ENCODE measurements at places on chromosomes 5 and 9.

GRCh38 chr5:115543365-115544042 is 1.1 kb downstream of the FEM1C start:
- peak; percentile 8 for DNase-seq

DNA sequence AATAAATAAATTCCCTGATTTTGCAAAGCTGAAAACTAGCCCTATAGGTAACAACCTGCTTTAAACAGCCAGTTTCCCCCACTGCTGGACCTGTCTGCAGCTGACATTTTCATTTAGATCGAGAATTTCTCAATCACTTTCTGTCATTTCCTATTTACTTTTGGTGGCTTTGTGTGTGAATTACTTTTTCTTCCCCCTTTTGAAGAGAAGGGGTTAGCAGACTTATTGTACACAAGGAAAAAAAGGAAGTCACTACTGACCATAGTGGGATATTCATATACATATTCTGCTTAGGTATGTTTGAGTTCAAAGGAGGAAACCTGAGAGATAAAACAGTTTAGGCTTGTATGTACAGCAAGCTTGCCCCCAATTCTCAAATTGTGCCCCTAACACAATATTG is 27.0 kb upstream of the IFNB1 start:
- no peak for DNase-seq

DNA sequence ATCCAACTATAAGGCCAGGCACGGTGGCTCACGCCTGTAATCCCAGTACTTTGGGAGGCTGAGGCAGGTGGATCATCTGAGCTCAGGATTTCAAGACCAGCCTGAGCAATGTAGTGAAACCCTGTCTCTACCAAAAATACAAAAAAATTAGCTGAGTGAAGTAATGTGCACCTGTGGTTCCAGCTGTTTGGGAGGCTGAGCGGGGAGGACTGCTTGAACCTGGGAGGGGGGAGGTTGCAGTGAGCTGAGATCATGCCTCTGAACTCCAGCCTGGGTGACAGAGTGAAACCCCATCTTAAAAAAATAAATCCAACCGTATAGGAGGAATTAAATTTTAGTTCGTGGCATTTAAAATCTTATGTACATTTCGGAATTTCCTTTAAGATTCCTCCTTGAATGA is 123.4 kb downstream of the CDC42SE2 start:
- no peak for DNase-seq

DNA sequence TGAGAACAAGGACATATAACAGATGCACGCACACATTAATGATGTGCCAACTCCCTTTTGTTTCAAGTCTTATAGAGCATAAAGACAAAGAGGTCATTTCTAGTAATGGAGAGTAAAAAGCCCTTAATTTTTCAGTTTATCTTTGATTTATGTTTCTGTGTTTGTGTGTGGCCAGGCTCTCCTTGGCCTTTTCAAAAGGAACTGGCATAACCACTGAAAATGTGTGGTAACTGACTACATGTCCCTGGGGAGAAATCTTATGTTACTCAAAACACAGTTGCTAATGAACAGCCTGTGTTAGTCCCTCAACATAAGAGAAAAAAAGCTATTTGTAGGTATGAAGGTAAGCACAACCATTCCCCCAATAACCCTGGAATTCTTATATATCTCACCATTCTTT is 47.6 kb upstream of the SHOC1 start:
- DNase-seq: no peak

GRCh38 chr9:70677055-70677735 is 262.7 kb upstream of the KLF9 start:
- DNase-seq: no peak

DNA sequence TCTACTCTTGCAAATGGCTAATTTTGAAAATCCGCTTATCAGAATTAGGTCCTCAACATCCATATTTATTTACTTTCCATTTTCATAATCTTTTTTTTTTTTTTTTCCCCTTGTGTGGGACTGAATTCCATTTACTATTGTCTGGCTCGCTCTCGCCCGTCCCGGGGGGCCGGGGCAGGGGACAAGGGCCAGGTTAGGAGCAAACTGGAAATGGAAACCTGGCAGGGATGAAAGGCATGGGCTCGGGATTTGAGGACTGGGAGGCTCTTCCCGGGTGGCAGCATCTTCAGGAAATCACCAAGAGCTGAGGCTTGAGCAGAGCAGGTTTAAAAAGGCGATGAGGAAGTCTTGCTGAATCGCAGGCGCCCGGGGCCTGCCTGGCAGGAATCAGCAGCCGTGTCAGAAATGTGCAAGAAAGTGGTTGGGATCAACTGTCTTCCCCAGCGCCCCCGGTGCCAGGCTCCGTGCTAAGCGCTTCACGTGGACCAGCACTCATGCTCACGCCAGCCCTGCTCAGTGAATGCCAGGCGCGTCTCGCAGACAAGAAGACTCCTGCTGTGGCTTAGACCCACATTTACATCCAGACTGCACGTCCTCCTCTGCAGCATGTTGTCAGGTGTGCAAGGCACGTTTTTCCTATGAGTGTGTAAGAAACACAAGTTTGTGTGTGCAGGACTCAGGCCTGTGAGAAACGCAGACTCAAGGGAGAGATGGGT is 66.3 kb upstream of the UNC5A start:
- DNase-seq: peak; percentile 75

- DNase-seq: no peak
Measured at GRCh38 chr9:11064909-11065308, 452.1 kb upstream of the PTPRD start.

DNA sequence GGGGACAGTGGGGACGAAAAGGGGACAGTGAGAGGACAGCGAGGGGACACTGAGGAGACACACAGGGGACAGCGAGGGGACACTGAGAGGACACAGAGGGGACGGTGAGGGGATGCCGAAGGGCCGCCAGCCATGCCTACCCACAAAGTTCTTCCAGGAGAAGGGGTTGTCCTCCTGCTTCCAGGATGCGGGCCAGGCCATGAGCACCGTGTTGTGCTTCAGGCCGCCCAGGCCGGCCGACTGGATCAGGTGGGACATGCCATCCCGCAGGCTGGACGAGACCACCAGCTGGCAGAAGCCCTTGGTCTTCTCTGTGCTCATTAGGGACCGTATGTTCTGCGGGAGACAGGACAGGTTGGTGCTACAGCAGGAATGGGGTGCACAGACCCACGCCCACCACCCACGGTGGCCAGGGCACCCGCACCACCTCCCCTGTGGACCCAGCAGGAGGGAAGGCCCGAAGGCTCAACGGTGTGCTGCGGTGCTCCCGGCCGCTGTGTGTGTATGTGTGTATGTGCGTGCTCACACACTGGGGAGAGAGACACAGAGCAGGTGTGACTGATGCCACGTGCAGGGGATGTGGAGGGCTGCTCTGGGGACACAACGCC is 46.6 kb downstream of the SLC12A7 start:
- DNase-seq: no peak

- DNase-seq: no peak
Measured at GRCh38 chr9:9615086-9615485, 997.7 kb downstream of the PTPRD start.

DNA sequence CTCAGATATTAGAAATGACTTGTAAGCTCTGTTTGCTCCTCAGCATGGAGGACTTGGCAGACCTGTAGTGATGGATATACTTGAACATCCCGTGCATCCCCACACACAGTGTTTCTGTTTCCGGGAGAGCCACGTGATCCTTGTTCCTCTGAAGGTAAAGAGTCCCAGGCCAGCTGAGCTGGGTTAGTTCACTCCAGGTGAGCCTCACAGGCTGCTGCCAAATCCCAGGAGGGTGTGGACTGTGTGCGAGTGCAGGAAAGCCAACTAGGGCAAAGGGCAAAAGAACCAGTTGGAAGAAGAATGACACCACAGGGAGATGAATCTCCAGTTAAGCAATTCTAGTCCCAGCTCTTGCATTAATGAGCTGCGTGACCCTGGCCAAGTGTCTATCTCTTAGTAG is 10.4 kb upstream of the TOMM5 start:
- no peak for DNase-seq

DNA sequence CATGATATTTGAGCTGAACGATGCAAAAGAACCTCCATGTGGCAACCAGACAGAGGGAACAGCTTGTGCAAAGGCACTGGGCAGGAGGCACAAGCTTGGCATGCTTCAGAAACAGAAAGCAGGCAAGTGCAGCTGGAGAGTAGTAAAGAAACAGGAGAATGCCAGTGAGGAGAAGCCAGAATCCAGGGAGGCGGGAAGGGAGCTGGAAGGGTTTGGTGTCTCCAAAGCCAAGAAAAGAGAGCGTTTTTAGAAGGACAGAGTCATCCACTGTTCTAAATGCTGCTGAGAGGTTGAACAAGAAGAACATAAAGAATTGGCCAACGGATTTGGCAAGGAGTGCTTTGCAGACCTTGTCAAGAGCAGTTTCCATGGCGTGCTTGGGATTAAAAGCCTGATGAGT is 124.7 kb downstream of the TLE1 start:
- DNase-seq: no peak

DNA sequence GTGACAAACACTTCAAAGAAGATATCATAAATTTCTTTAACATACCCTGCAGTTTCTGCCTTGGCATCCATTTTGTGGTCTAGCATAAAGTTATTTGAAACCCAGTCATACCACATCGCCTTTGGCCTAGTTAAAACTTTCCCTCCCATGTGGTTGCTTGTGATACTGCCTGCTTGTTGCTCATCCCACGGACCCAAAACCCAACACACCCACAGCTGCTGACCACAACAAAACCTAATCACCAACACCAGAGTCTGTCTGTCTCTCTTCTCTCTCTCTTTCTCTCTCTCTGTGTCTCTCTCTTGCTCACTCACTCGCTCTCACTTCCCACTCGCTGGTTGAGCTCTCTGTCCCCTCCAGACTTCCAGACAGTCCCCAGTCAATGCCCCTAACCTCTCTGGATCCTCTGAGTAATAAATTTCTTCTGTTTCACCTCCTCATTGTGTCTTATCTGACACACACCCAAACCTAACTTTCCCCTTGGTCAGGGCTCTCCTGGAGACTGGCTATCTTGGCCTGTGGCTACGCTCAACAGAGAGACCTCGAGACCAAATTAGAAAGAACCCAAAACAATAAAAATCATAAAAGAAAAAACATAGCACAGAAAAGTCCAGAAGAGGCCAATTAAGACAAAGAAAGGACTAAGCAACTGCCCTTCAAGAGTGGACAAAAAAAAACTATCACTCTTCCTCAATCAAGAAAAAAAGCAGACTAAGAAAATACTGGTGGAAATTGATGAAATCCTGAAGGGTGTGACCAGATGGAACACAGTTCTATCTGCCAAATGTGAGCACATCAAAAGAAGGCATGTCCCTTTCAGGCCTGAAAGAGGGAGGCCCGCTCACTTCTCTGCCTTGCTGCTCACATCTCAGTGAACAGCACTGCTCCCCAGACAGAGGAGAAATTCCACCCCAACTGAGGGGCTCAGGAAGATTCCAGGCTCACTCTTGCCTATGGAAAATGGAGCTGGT is 41.5 kb downstream of the TTLL11 start:
- DNase-seq: no peak

DNA sequence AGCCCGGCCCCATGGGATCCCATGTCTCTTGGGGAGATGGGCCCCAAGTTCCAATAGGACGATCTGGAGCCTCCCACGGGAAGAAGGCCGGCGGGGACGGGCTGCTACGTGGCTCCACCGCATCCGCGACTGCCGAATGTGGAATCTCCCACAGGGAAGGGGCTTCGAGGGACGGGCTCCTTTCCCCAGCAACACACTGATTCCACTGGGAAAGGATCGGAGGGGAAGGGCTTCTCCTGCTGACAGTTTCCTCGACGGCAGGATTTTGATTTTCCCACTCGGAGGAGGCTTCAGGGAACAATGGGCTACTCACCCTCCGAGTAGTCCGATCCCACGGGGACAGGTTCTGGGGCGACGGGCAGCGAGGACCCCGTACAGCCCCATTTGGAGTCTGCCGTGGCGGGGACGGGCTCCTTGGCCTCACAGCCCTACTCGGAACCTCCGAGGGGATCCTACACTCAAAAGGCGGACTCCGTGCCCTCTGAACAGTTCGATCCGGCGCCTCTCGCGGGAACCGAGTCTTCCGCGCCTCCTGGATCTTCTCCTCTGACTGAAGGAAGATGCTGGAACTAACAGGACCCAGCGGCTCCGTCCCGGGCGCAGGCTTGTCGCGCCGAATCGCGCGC is 1.3 kb downstream of the PROB1 start:
- peak; percentile 55 for DNase-seq

GRCh38 chr9:38713426-38713825 is 6.5 kb downstream of the FAM240B start:
- no peak for DNase-seq

- no peak for DNase-seq
Measured at GRCh38 chr5:145295236-145295835, 539.8 kb downstream of the PRELID2 start.

DNA sequence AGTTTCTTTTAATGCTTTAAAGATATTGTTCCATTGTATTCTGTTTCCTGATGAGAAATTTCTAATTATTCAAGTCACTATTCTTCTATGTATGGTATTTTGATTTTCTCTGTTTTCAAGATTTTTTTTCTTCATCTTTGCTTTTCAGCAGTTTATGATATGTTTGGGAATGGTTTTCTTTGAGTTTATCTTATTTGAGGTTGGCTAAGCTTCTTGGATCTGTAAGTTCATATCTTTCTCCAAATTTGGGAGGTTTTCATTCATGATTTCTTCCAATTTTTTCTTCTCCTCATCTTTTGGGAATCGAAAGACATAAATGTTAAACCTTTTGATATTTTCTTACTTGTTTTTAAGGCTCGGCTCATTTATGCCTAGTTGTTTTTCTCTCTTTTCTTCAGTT is 184.9 kb downstream of the ZSWIM6 start:
- DNase-seq: no peak

- DNase-seq: peak; percentile 87
Measured at GRCh38 chr9:33044162-33044673, 19.1 kb downstream of the DNAJA1 start.

DNA sequence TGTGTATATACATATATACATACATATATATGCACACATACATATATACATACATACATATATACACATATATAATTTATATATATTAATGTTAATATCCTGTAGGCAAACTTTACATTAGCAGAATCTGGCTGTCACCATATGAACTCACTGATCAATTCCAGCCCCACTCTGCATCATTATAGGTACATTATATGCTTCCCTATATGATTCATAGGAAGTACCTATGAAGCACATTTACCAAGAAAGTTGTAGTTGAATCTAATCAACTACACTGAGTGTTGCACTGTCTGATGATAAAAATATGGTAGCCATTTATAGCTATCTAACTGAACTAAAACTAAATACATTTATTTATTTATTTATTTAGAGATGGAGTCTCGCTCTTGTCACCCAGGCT is 5.5 kb upstream of the SPATA6L start:
- no peak for DNase-seq

DNA sequence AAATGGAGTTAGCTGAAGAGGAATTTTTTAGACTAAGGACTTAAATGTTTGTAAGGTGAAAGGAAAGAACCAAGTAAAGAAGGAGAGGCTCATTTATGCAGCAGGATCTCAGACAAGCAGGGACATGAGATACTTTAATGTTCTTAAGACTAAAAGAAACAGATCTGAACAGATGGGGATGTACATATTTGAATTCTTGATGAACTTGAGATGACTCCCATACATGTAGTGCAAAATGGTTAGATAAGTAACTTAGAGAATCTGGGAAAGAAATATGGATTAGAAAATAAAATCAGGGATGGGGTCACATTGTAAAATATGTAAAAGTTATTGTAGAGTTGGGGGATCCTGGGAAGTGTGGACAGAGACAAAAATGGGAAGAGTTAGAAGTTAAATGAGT is 27.1 kb upstream of the PSAT1 start:
- no peak for DNase-seq

GRCh38 chr5:14662721-14663260 is 1.7 kb upstream of the OTULIN start:
- DNase-seq: no peak
